ENCODE measurements at places on chromosomes 13 and 19. TPM values are rescaled to one million over a fixed set of nuclear protein-coding genes. Genes with fewer than 3 reads are reported as not detected.

The MEIOSIN gene
- total RNA-seq, result not detected

DNA sequence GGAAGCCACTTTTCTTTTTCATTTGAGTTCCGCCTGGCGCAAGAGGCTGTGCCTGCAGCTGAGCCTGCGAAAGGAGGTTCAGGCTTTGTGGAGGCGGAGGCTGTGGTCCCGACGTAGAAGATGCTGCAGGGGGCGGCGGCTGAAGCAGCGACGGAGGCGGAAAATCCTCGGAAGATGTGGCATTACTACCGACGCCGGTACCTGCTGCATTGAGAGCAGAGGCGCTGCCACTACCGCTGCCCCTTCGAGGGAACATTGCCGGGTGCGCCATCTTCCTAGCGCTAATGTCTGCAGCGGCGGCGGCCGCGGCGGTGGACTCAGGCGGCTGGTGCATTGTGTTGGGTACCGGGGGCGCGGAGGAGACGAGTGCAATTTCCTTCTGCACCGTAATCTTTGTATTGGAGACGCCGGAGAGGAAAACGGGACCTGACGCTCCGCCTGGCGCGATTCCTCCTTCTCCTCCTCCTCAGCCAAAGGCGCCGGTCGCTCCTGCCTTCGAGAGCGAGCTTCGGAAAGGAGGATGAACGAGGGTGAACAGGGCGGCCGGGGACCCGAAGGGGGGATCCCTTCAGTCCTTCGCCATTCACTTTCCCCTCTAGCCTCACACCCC, at the start of gene TSC22D1:
TSS of gene TSC22D1 (minus strand) at position 590 of the 610 bp plus-strand sequence. CDS start at position 334, 256 bp downstream.
- DNase-seq, result peak; percentile 72

DNA sequence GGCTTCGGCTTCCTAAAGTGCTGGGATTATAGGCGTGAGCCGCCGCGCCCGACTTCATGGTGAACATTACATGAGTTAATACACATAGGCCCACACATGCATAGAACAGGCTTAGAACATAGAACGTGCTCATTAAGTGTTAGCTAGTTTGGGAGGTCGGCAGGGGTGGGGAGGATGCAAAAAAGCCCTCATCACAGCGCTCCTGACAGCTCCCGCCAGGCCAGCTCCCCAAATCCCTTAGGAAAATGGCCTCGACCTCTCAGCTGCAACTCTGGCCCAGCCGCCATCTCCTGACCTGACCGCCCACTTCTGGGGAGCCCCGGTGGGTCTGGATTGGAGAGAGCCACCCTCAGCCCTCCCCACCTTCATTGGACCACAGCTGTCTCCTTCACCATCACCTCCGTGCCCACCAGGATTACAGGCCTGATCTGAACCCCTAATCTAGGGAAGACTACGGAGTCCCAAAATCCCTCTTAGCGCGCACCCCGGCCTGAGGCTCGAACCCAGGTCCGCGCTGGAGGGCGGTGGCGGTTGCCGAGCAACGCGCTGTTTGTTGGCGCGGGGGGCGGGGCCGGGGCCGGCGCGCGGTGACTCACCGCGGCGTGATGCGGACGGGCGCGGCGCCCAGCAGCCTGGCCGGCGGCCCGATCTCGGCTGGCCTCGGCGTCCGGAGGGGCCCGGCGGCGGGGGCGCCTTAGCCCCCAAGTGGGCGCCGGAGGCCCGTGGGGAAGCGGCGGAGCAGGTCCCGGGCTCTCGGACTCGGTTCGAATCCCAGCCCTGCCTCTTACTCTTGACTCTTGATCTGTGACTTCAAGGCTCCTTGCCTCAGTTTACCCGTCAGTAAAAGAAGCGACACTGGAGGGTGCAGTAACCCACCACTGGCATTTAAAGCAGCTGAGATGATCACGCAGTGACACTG, 26.7 kb upstream of the NANOS3 start:
- peak; percentile 74 for DNase-seq

DNA sequence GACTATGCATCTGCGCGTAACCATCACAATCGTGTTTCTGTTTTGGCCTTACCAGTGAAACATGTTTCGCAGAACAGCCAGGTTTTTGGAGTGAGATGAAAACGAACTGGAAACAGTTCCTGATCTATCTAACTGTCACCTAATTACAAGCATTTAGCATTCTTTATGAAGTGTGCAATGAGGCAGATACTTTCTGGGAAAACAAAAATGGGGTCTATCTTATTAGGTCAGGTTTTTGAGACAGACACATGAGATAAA, 182.8 kb downstream of the LMO7 start:
- DNase-seq, result no peak

The PRR12 gene
- total RNA-seq, result 39.4 TPM

The ZNF784 gene
- total RNA-seq, result 5.3 TPM

GRCh38 chr13:40662866-40663265, 3.6 kb downstream of the FOXO1 start:
- no peak for DNase-seq

DNA sequence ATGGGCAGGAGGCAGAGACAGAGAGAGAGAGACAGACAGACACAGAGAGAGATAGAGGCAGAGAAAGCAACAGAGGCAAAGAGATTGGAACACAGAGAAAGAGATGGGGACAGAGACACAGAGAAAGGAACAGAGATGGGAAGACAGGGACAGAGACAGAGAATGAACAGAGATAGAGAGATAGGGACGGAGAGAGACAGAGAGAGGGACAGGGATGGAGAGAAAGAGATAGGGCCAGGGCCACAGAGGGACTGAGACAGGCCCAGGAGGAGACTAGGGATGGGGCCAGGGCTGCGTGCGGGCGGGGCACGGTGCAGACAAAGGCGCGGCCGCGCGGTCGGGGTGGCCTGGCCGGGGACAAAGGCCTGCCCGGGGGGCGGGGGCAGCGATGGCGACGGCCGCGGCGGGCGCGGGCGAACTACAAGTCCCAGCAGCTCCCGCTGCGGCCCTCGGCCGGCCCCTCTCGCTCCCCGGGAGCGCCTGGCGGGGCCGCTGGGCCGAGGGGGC, at the start of gene ZNF358:
TSS of gene ZNF358 (plus strand) at position 459 of the 507 bp plus-strand sequence. CDS start 3,140 bp downstream, outside the sequence.
- DNase-seq, result peak; percentile 52

DNA sequence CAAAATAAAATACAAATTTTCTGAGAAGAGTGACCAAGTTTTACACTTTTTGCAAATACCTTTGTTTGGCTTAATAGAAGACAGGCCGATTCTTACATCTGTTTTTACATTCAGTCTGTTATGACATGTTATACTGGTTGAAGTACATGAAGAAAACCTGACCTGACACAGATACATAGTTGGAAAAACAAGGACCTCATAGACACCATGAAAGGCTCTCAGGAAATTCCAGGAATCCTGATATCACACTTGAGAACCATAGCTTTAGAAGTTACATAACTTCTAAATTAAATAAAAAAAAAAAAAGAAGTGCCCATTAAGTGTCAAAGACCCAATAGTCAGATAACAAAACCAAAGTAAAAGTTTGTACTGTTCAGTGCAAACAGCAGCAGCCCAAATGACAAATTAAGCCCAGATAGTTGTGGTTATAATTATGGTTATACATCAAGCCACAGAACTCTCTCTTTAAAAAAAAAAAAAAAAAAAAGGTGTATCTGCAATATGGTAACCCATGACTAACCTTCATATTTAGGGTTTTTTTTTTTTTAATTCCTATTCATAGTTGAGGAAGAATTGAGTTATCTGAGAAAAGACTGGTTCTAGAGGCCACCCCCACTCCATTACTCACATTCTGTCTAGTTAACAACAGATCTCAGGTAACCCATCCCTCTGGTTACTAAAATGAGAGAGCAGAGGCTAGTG, 19.8 kb downstream of the RBM26 start:
- DNase-seq, result no peak

The NCR1 gene
- total RNA-seq, result 0.26 TPM

DNA sequence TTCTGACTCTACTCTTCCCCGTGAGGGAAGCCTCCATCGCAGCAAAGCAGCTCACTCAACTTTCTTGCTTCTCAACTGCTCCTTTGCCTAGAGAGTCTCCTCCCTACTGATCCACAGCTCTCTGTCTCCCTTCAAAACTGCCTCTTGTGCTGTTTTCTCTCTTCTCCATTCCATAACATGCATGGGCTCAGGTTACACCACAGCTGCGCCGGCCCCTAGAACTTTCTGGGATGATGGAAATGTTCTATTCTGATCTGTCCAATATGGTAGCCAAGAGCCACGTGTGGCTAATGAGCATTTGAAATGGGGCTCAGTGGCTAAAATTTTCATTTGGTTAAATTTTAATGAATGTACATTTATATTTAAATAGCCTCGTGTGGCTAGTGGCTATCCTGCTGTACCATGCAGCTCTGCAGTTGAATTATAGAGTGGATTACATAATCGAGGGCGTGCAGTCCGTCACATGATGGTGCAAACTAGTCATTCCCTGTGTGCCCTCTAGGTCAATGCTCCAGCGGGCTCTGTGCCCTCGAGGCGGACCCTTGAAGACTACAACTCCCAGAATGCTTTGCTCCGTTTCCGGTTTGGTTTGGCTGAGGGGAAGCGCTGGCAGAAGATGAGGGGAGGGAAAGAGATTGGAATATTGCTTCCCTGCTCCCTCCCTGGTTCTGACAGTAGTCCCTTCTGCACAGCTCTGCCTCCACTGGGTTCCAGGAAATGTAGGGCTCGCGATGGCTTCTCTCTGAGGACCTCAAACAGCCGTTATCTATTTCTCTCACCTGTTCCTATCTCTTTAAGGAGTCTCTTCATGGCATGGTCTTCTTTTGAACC, 109.8 kb downstream of the CACNA1A start:
- DNase-seq, result peak; percentile 22

The COX7A1 gene
- total RNA-seq, result not detected

DNA sequence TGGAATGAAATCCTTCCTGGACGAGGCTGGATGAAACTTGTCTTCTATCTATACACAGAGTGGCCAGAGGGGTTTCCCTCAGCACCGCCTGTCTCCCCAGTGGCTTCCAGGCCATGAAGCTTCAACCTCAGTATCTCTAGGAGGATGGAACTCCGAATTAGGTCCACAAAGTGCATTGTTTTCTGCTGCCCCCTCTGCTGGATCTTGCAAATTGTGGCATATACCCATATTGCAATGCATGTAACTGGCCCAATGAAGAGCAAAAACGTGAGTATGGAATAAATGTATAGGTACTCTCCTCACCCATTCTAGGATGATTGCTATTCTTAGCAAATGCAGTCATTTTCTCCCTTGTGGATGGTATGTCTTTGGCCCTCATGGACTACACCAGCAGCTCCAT, 14.7 kb upstream of the LILRB4 start:
- no peak for DNase-seq
